ENCODE measurements at places on chromosomes 12 and 14. TPM values are rescaled to one million over a fixed set of nuclear protein-coding genes. Genes with fewer than 3 reads are reported as not detected.
A peak's percentile ranks its signal among the peaks of the same experiment; 100 is the strongest.

The CDKN1B gene
- total RNA-seq, result 67.7 TPM

The GDF3 gene
- total RNA-seq, result 2.9 TPM

The DHRS7 gene
- 75.8 TPM for total RNA-seq

The BIN2 gene
- 4.6 TPM for total RNA-seq

- peak; percentile 45 for DNase-seq
These were observed 1.1 kb upstream of the KRT3 start for GRCh38 chr12:52796839-52797528.

- DNase-seq, result no peak
These were observed 17.6 kb upstream of the RASSF8 start for GRCh38 chr12:25940886-25941285.

DNA sequence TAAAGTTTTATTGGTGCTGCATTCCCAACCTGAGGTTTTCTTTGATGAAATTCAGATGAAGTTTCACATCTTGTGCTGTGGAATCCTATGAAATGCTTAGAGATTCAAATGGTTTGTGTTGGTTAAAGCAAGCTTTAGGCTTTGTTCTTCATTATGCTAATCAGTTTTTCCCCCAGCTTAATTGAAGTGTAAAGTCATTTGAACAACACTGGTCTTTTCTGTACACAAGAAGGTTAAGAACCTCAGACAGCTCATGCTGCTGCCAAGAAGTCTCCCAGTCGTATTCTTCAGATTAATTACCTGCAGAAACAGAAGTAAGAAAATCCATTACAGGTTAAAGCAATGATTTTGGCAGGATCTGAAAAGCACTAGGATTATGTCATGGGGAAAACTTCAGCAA lies 48.9 kb downstream of the EML1 start:
- DNase-seq, result no peak

DNA sequence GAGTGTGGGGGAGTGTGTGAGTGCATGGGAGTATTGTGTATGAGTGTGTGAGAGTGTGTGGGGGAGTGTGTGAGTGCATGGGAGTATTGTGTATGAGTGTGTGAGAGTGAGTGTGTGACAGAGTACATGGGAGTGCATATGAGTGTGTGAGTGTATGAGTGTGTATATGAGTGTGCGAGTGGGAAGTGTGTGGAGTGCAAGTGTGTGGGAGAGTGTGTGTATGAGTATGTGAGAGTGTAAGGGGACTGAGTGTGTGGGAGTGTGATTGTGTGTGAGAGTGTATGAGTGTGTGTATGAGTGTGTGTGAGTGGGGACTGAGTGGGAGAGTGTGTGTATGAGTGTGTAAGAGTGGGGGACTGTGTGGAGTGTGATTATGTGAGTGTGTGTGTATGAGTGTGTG lies 40.7 kb downstream of the PRIMA1 start:
- no peak for DNase-seq

- peak; percentile 61 for DNase-seq
These were observed 398.3 kb downstream of the RAD51B start for GRCh38 chr14:68217791-68218340.

GRCh38 chr14:53792909-53793308 lies 163.7 kb downstream of the BMP4 start:
- DNase-seq, result no peak

Measured in umbilical cord (tissue), 2 donors.